ENCODE measurements at places on chromosomes 7 and 10.

DNA sequence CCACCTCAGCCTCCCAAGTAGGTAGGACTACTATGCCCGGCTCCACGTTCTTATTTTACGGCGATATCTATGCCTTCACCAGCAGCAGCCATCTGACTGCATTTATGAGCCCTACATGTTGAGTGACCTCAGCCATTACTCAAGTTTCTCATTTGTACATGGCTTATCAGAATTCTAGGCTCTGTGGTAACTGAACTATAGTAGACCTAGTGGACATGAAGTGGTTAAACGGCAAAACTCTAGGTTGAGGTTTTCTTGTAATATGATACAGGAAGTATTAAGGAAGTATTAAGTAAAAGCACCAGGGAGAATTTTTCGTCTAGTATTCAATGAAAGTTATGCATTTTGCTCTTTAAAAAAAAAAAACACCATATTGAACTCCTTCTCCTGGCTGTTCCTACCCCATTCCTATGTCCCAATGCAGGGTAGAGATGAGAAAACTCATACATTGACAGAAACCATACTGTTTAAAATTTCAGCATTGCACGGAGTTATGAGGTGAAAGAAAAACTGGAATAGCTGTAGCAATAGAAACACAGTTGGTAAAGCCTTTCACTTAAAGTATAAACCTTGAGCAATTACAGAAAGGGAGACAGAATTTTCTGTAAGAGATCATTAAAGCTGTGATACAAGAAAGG is 39.8 kb upstream of the EPC1 start:
- DNase-seq: no peak

GRCh38 chr7:42448901-42449300 is 211.9 kb upstream of the GLI3 start:
- DNase-seq: no peak

DNA sequence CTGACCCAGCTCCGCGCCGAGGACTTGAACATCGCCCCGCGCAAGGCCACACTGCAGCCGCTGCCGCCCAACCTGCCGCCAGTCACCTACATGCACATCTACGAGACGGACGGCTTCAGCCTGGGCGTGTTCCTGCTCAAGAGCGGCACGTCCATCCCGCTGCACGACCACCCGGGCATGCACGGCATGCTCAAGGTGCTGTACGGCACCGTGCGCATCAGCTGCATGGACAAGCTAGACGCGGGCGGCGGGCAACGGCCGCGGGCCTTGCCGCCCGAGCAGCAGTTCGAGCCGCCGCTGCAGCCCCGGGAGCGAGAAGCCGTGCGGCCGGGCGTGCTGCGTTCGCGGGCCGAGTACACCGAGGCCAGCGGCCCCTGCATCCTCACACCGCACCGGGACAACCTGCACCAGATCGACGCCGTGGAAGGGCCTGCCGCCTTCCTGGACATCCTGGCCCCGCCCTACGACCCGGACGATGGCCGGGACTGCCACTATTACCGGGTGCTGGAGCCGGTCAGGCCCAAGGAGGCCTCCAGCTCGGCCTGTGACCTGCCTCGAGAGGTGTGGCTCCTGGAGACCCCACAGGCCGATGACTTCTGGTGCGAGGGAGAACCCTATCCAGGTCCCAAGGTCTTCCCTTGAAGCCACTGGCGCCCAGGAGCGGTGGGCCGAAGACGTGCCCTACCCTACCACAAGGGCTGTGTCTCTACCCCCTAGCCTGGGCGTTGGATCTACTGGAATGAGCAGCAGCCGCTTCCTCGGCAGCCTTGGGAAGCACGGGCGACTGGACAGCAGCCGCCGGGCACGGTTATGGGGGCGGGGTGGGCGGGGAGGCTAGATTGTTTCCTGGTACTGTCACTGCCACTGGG is 945 bp downstream of the ADO start:
- no peak for DNase-seq

- no peak for DNase-seq
Observed at GRCh38 chr7:129950191-129950932, 2.4 kb downstream of the UBE2H start.

DNA sequence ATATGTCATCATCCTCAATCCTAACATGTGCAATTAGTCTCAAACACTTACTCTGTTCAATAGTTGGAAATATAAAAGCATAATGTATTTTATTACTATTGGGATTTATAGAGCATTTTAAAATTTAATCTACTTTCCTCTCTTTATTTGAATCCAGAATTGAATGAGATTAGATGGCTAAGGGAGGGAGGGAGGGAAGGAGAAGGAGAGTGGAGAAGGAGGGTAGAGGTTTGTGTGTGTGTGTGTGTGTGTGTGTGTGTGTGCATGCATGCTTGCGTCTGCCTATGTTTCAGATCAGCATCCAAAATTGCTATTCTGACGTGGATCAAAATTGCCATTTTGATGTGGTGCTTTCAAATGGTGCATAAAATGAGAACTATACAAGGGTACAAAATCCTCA is 90.8 kb downstream of the NRP1 start:
- no peak for DNase-seq

DNA sequence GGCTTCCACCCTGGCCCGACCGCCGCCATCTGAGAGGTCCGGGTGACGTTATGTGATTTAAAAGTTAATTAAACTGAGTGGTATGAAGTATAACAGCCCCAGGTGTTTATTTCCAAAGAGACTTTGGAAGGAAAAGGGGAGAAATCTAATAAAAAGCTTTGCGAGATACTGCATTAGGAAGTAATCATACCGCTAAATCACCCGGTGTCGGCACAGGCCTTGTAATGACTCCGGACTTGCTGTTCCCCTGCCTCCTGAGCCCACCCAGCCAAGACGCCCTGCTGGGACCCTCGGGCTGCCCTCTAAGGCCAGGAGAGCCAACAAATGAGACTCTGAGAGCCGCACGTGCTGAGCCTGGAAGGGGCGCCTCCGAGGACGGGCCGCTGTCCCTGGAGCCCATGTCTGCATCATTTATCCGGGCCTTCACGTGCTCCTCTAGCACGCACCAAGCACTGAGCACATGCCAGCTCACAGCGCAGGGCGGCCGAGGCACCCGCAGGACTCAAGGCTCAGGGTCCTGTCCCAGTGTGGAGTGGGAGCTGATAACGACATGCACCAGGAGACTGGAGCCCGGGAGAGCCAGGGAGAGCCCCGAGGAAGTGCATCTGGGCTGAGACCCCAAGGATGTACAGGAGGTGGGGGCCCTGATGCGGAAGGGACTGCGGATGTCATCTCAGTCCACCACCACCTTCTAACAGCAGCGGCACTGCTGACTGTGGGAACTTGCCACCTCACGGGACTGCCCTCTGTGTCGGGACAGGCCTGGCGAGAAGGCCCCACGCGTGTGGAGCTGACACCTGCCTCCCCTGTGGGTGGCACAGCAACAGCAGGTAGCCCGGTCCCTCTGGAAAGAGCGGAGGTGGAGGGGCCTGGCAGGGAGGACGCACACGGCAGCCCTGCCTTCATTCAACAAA is 182.7 kb downstream of the ELFN1 start:
- DNase-seq: no peak

GRCh38 chr10:109029870-109030269 is 893.4 kb downstream of the XPNPEP1 start:
- DNase-seq: no peak

DNA sequence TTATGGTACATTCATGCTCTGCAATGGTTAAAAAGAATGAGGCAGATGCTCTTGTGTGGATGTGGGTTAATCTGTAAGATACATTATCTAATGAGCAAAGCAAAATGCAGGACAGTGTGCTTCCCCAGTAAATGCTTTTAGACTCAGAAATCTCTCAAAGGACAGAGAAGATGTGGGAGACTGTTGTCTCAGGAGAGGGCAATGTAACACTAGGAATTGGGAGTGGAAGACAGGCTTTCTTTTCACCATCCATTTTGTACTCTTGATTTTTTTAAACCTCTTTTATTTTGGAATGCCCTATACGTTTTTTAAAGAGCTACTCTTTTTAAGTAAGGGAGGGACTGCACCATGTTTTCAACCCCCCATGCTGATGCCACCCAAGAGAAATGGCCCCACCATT is 77.5 kb upstream of the ADAM12 start:
- no peak for DNase-seq

DNA sequence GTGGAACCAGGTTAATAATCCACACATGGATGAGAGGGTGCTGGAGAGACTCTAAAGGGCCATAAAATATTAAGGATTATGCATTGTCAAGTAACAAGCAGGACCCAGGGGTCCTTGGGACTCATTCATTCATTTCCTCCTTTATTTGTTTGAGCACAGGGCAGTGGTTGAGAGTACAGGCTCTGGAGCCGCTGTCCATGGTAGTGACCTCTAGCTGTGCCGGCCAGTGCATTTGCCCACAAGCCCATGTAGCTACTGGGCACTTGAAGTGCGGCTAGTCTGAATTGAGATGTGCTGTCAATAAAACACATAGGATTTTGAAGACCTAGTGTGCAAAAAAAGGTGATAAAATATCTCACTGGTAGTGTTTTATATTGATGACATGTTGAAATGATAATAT is 137.6 kb downstream of the C10orf105 start:
- no peak for DNase-seq

DNA sequence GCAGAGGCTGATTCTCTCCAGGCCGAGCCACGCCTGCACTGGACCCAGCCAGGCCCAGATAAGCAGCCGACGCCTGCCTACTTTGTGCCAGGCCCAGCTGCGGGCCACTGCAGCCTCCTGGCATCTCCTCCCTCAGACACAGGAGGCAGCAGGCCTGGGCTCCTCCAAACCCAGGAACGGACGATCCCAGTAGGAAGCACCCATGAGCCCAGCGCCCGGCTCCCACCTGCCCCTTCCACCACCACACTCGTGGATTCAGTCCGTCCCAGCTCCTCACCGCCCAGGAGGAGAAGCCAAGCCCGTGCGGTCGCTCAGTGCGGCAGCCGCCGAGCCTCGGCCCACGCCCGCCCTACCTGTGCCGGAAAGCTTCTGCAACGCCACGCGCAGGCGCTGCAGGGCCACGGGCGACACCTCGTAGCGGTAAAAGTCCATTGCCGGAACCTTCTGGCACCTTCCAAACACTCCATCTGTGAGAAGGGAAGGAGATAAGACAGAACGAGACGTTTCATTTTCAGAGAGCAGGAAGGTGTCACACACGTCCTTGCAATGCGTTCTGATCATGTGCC is 271.1 kb downstream of the PTPRN2 start:
- no peak for DNase-seq

- DNase-seq: no peak
Observed at GRCh38 chr10:131210181-131210580, 101.3 kb downstream of the TCERG1L start.

DNA sequence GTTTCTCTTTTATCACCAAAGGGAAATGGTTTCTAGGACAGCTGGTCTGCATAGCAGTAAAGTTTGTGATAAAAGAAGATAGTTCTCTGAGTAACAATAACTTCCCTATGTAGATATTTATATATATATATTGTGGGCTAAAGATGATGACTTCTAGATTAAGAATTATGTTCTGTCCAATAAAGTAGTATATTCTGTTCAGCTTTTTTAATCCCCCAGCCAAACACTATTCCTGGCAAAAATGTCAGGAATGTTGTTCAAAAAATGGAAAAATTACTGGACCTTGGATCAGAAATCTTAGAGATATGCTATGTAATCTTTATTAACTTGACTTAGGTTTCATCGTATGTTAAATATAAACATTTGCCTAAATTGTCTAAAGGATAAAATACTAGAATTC is 136.3 kb upstream of the GNAI1 start:
- DNase-seq: no peak

DNA sequence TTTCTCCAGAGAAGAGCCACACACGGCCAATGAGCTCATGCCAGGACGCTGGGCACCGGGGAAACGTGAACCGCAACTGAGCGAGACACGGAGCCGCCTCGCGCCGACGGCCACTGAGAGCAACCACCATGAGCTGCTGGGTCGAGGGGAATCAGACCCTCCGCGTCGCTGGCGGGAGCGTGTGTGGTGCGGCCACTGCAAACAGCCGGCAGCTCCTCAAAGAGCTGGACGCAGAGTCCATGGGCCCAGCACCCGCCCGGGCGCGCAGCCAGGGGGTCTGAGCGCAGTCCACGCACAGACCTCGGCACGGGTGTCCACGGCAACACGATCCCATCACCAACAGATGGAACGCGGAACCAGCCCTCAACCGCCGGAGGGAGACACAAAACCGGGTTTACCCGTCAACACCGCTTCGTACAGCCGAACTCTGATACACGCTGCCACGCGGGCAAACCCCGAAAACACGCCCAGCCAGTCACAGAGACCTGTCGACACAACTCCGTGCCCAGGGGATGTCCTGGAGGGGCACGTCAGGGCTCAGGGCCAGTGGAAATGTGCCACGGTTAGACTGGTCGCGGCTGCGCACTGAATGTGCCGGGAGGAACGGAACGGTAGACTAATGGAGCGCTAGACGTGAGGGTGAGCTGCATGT is 147.1 kb downstream of the ELFN1 start:
- DNase-seq: no peak

DNA sequence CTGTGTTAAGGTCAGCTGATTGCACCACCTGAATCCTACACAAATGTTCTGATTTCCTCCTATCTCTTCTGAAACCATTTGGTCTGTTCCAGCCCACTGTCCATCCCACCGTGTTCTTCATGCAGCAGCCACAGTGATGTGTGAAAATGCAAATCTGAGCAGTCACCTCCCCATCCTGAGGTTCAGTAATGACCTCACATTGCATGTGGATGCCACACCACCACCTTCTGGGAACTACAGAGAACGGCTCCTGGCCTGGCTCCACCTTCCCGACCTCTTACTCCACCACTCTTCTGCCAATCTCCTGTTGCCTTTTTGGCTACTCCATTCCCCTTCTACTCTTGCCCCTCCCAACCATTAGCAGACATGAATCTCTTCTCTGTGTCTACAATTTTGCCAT is 244.4 kb downstream of the TNS3 start:
- no peak for DNase-seq

DNA sequence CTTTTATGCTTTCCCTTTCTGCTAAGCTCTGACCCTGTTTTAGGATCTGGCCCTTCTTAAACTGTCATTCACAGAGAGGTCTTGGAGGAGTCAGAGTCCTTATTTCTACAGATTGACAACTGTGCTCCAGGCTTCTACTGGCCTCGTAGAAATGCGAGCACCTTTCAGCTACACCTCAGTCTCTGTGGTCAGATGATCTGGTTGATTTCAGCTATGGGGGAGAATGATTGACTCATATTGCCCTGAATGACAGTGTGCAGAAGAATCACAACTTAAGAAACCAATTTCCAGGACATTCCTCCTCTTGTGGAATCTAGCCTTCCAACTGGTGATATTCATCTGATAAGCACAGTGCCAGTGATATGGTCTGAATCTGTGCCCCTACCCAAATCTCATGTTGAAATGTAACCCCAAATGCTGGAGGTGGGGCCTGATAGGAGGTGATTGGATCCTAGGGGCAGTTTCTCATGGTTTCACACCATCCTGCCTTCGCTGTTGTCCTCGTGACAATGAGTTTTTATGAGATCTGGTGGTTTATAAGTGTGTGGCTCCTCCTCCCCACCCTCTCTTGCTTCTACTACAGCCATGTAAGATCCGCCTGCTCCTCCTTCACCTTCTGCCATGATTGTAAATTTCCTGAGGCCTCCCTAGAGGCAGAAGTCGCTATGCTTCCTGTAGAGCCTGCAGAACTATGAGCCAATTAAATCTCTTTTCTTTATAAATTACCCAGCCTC is 14.0 kb upstream of the CYP3A7 start:
- no peak for DNase-seq

Measured in Panc1 (cell line).